CD4-positive, alpha-beta T cell treated with Interleukin-15 for 4 hours (primary cell): ENCODE measurements at places on chromosomes 12 and 14.

GRCh38 chr12:9404469-9405260 is 196.5 kb upstream of the PZP start:
- no peak for DNase-seq

GRCh38 chr12:7856516-7856915 is 16.2 kb downstream of the SLC2A14 start:
- DNase-seq = no peak

DNA sequence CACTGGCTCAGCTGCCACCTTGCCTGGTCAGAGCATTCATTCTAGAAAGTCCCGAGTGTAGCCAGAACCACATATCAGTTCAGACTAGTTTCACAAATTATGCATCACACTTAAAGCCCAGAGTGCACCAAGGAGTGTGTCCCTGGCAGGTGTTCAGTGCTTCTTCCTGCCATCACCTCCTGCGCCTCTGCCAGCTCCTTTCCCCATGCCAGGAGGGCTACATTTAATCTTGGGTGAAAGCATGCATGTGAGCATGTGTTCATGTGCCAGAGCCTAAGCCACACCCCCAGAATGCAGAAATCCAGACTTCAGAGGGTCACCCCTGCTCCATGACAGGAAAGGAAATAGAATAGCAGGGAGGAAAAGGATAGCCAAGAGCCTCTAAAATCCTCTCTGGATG is 381.6 kb downstream of the DPF3 start:
- DNase-seq = no peak

DNA sequence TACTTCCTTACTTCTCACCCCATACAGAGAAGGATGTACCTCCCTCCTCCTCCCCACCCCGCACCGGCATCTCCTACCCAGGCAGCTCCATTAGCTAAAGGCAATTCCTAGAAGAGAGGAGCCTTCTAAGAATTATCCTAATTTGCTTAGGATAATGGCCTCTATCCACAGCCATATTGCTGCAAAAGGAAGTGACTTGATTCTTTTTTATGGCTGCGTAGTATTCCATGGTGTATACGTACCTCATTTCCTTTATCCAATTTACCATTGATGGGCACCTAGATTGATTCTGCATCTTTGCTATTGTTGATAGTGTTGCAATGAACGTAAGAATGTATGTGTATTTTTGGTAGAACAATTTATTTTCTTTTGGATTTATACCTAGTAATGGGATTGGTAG is 189.7 kb downstream of the PCNX1 start:
- DNase-seq = no peak

DNA sequence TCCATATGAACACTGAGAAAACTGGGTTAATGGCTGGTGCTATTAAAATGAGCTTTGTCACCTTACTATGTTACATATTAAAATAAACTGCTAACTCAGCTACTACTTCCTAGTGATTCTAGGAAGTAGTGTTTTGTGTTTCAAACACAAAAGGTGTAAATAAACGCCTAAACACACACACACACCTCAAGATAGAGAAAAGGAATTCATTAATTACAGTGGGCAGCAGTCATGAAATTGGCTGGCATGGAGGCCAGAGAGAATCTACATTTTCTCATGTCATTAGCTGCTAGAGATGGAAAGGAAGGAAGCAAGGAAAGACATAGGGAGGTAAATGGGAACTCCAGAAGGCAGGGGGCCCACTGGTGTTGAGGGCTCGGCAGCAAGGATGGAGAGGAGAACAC is 787 bp upstream of the PRMT5 start:
- no peak for DNase-seq

DNA sequence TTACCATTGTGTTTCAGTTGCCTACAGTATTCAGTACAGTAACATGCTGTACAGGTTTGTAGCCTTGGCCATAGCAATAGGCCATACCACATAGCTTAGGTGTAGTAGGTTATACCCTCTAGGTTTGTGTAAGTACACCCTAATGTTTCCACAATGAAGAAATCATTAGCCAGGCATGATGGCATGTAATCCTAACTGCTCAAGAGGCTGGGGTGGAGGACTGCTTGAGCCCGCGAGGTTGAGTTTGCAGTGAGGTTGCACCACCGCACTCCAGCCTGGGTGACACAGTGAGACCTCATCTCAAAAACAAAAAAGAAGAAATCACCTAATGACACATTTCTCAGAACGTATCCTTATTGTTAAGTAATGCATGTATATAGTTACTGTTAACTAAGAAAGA is 63.2 kb upstream of the KTN1 start:
- no peak for DNase-seq

DNA sequence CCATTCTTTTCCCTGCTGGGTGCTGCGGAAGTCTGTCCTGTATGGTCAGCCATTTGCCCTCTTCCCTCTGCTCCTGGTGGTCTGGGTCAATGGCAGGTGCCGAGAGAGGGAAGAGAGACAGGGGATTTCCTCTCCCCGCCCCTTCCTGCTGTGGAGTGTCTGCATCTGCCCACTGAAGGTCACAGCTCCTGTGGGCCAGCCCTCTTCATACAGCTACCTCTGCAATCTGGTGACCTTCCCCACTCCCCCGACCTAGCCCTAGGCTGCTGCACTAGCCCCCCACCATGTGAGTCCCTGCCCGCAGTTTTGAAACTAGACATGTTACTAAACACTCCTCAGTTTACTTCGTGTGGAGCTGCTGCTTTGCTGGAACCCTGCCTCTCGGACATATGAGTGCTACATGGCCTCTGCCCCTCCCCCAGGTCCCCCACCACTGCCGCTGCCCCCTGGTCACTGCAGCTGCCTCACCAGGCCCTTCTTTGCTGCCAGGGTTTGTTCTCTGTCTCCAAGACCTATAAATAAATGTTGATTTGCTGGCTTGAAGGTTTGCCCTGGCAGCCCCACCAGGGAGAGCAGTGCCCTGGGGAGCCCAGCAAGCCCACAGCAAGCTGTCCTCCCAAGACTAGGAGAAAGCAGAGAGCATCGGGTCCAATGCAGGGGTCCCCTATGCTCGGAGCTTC is 102.9 kb downstream of the DPF3 start:
- DNase-seq = no peak

DNA sequence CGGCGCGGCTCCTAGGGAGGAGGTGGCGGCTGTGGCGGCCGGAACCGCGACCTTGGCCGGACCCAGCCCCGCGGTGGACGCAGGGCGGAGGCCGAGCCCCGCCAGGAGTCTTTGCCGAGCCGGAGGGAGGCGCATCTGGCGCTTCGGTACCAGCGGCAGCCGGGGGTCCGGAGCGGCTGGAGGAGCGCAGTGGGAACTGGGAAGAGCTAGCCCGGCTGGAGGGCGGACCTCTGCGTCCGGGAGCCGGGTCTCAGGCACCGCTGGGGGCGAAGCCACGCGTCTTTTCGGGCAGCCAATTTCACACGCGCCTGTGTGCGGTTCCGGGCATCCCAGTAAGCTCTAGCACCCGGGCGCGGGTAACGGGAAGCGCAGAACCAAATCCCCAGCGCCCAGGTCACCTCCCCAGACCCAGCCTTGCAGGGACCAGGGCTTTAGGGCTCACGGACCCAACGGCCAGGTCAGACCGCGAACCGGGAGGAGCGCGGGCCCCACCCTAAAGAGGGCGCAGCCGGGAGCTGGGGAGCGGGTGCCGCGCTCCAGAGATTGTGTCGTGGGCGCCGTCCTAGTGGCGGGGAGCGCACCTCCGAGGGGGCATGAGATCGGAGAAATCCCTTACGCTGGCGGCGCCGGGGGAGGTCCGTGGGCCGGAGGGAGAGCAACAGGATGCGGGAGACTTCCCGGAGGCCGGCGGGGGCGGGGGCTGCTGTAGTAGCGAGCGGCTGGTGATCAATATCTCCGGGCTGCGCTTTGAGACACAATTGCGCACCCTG is 89.4 kb downstream of the GALNT8 start:
- no peak for DNase-seq

- DNase-seq = no peak
Measured at GRCh38 chr12:105741786-105742566, 396.8 kb downstream of the NUAK1 start.

GRCh38 chr14:79583738-79584408 is 627.4 kb downstream of the DIO2 start:
- no peak for DNase-seq

DNA sequence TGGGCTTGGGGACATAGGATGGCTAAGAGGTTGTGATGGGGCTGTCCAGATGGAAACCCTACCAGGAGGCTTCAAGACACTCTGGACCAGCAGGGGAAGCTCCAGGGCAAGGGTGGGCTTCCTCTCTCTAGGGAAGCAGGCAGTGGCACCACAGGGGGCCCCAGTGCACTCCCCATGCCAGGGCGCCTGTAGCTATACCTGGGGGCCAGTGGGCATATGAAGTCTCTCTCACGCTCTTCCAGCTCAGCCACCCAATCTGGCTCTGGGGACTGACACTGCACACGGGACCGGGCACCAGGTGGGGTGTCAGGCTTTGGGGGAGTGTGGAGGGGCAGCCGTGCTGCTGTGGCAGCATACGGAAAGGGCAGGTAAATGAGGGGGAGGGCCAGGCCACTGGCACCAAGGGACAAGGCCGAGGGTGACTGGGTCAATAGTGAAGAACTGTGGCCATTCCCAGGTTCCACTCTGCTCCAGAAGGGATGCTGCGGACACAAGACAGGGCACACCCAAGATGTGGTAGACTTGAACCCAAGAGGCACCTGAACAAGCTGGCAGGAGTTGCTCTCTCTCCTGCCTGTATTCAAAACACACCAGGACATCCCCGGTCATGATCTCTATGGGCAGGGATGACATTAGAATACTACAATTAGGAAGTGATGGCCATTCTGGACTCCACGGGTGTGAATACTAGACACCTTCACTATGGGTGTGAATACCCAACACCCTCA is 27.5 kb downstream of the RFLNA start:
- no peak for DNase-seq

- DNase-seq = peak; percentile 68
Measured at GRCh38 chr14:24246765-24247212, 4.4 kb upstream of the TINF2 start.

DNA sequence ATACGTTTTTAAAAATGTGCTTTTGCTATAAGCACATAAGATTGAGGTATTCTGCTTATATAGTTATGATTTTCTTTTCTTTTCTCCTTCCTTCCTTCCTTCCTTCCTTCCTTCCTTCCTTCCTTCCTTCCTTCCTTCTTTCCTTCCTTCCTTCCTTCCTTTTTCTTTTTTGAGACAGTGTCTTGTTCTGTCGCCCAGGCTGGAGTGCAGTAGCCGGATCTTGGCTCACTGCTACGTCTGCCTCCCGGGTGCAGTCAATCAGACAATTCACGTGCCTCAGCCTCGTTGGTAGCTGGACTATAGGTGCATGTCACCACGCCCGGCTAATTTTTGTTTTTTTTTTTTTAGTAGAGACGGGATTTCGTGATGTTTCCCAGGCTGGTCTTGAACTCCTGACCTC is 5.8 kb downstream of the CFAP54 start:
- DNase-seq = no peak

- DNase-seq = no peak
Measured at GRCh38 chr12:93047118-93047517, 118.0 kb upstream of the EEA1 start.

DNA sequence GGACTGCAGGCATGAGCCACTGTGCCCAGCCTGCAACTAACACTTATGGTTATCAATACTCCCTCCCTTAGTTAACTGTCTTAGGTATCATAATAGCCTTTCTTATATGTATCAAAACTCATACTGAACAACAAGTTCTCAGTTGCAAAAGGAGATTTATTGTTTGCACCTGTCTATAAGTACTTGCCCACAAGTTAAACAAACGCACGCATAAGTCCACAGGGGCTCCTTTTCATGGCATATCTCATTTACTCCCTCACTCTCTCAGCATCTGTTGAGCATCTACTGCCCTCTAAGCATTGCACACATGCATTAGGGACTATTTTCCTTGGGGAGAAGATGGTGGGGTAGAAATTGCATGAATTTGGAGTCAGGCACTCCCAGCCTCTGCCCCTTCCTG is 46.7 kb upstream of the CORO1C start:
- DNase-seq = no peak

- DNase-seq = no peak
Measured at GRCh38 chr14:31252865-31253264, 45.3 kb upstream of the HECTD1 start.

- peak; percentile 88 for DNase-seq
Measured at GRCh38 chr12:121590476-121591143, 9.8 kb upstream of the KDM2B start.

DNA sequence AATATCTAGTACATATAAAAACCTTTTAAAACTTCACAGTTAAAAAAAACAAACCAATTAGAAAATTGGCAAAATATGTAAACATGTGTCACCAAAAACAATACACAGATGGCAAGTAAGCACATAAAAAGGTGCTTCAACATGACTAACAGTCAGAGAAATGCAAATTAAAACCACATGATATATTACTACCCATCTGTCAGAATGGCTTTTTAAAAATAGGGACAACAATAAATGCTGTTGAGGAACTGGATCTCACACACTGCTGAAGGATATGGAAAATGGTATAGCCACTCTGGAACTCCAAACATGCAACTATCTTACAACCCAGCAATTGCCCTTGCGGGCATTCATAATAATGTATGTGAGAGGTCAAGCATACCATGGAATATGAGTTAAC is 1153.6 kb downstream of the FLRT2 start:
- DNase-seq = no peak

GRCh38 chr12:76790564-76791552 is 26.9 kb downstream of the ZDHHC17 start:
- peak; percentile 47 for DNase-seq

GRCh38 chr12:65121049-65121955 is at the start of gene WIF1:
WIF1 (minus strand) TSS chr12:65121305; CDS start chr12:65121191, 114 bp downstream.
- DNase-seq = no peak

- peak; percentile 84 for DNase-seq
Measured at GRCh38 chr14:68781161-68782021, 11.5 kb downstream of the ZFP36L1 start.

- no peak for DNase-seq
Measured at GRCh38 chr14:54738009-54738408, 164.6 kb downstream of the GCH1 start.

GRCh38 chr12:68913682-68914081 is 19.3 kb downstream of the CPM start:
- no peak for DNase-seq

DNA sequence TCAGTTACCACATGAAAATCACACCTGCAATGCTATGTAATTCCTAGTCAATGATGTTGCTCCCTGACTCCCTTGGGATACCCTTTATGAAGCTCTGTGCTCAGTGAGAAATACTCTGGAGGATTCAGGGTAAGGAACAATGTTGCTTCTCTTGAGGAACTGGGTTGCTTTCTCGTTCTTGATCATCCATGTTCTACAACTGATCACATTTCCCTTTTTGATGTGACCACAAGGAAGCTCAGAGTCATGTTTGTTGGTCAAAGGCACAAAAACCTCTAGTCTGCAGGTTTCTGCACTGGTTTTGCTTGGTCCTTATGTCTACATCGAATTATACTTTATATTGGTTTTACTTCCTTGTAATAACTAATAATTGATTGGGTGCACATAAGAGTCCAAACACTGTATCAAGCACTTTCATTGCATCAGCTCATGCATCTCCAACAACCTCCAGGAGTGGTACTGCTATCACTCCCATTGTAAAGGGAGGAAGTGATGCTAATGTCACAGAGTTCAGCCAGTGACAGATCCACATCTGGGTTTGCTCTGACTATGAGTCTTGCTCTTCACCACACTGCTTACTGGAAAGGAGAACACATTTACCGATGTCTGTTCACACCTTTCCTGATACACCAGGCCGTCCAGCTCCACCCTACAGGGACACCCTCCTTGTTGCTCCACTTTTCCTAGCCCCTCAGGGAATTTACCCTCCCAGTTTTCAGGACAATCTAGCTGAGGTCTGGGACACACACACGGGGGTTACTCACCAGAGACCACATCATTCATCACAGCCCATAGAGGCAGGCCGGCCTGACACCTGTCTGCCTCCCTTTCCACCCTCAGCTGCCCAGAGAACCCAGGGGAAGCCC is 41.0 kb downstream of the CMKLR1 start:
- no peak for DNase-seq

GRCh38 chr14:60710494-60710893 is 13.7 kb downstream of the SIX4 start:
- no peak for DNase-seq
